ENCODE measurements at places on chromosomes 2 and 18. TPM values are rescaled to one million over a fixed set of nuclear protein-coding genes. Genes with fewer than 3 reads are reported as not detected.

- peaks cover 8% of the 10 kb centered on the region for H3K27me3 ChIP-seq
- H3K4me1 ChIP-seq: no peaks in the 10 kb centered on the region
- no peak overlapping the region for H3K4me3 ChIP-seq
- no peak for DNase-seq
- H3K27ac ChIP-seq: no peak overlapping the region
These were observed 22.4 kb downstream of the ALK start for GRCh38 chr2:29898999-29899398.

- H3K4me1 ChIP-seq: no peaks in the 10 kb centered on the region
- no peak overlapping the region for H3K27ac ChIP-seq
- no peaks in the 10 kb centered on the region for H3K27me3 ChIP-seq
- no peaks in the 10 kb centered on the region for H3K36me3 ChIP-seq
- H3K4me3 ChIP-seq: no peak overlapping the region
These were observed 333.0 kb downstream of the CLIP4 start for GRCh38 chr2:29448096-29448688.

Gene BOLL
- not detected for total RNA-seq

DNA sequence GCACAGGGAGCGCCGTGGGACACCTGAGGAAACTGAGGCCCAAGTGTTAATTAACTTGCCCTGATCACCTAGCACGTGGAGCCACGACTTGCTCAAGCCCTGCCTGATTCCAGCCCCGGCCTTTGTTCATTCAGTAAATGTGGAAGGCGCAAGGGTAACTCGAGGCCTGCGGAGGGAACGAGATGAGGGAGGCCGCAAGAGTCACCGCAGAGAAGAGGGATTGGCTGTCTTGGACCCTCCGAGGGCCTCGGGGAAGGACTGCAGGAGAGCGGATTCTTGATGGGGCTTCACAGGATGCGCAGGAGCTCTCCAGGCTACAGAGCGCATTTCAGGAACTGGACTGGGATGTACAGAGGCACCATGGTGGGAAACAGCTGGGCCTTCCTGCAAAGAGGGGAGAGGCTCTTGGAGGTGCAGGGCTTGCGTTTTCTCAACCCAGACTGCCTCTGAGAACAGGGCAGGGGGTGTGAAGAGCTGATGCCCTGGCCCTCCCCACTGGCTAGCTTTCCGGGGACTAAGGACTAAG is 511 bp upstream of the ANKMY1 start:
- peaks cover 15% of the 10 kb centered on the region for H3K36me3 ChIP-seq
- H3K4me3 ChIP-seq: peak overlapping the region; percentile 52

Gene C2orf80
- total RNA-seq: not detected

Gene ZFP36L2
- 136 TPM for total RNA-seq

DNA sequence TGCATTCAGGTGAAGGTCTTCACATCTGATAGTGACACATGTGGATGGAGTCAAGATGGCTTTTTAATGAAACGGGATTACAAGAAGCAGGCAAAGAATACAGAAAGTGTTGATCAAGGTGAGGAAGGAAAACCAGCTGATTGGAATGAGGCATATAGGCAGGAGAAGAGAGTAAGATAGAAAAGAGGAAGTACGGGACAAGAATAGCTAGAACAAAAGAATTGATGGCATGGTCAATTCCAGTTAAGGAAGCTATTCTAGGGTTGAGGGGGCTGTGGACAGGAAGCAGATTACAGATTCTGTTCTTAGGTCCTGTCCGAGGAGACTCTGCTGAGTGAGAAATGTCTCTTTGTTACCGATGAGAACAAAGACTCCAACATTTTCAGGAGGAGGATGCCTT is 13.2 kb upstream of the NCK2 start:
- no peak overlapping the region for H3K27ac ChIP-seq
- no peaks in the 10 kb centered on the region for H3K36me3 ChIP-seq
- H3K4me3 ChIP-seq: no peak overlapping the region
- DNase-seq: no peak
- peaks cover 5% of the 10 kb centered on the region for H3K27me3 ChIP-seq

DNA sequence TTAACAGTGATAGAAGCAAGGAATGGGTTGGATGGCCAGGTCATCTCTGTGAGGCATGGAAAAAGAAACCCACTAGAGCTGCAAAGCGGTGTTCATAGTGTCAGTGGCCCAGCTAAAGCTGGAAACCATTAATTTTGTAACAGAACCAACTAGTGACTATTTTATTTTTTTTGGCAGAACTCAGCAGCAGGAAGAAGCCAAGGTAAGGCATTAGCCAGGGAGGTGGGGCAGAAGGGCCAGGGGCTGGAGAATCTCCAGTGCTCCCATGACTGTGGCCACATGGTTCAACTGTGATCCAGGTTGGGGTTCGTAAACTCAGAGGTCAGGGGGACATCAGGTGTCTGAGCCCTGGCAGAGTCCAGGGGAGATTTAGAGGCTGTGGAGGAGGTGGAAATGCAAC is 25.9 kb upstream of the YES1 start:
- H3K4me3 ChIP-seq: no peak overlapping the region
- no peaks in the 10 kb centered on the region for H3K36me3 ChIP-seq
- no peak overlapping the region for H3K27ac ChIP-seq
- no peaks in the 10 kb centered on the region for H3K27me3 ChIP-seq

DNA sequence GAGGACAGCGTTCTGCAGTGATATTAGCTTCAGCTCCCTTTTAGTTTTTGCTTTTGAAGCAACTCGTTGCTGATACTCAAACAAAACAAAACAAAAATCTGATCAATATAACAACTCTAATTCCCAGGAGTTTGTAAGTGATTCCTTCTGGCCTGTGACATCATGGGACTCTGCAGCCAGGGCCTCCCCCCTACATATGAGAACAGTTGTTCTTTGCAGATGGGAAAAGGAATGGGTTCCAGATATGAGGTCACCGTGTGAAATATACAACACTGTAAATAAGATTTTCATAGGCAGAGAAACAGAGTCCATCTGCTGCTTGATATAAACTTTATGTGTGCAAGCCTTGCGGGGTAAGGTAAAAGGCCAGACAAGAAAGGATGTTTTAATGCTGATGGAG is 56.7 kb downstream of the DIS3L2 start:
- no peak overlapping the region for H3K27ac ChIP-seq
- no peak for DNase-seq
- peaks cover 7% of the 10 kb centered on the region for H3K4me1 ChIP-seq
- H3K4me3 ChIP-seq: no peak overlapping the region
- no peaks in the 10 kb centered on the region for H3K27me3 ChIP-seq

- H3K4me1 ChIP-seq: peaks cover 10% of the 10 kb centered on the region
- H3K36me3 ChIP-seq: no peaks in the 10 kb centered on the region
- H3K27me3 ChIP-seq: no peaks in the 10 kb centered on the region
- DNase-seq: no peak
- no peak overlapping the region for H3K4me3 ChIP-seq
These were observed 57.7 kb downstream of the PELI1 start for GRCh38 chr2:64086347-64087082.

Gene HJURP
- 1.5 TPM for total RNA-seq

DNA sequence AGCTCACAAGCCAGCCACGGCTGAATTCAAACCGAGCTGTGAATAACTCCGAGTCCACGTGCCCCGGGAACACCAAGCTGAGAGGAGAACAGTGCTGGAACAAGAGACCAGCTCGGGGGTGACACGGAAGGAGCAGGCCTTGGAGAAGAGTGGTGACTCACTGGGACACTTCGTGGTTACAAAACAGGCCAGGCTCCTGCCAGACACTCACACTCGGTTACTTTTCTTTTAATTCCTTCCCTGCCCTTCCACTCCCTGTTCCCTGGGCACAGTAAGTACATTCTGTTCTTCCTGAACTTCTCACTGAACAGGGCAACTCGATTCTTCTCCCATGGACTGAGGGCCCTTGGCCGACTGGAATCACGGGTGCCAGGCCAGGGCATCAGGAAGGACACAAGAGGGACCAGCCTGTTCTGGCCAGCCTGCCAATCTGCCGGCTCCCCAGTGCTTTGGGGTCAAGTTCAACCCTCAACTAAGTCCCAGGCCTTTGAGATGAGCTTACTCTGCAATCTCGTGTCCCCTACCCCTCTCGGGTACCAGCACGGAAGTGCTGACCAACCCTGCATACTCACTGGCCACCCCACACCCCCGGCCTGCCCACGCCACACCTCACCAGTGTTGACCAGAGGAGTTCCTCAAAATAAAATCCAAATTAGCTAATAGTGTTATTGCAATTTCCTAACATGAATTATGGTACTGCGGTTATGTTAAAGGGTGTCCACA is 87.5 kb downstream of the TFCP2L1 start:
- H3K36me3 ChIP-seq: no peaks in the 10 kb centered on the region
- no peak overlapping the region for H3K4me3 ChIP-seq
- DNase-seq: peak; percentile 94
- H3K4me1 ChIP-seq: peaks cover 14% of the 10 kb centered on the region
- H3K27ac ChIP-seq: peak overlapping the region; percentile 84
- peaks cover 3% of the 10 kb centered on the region for H3K27me3 ChIP-seq

All from lower lobe of right lung (tissue), 2 donors.